ENCODE measurements at places on chromosomes 11 and 22.

DNA sequence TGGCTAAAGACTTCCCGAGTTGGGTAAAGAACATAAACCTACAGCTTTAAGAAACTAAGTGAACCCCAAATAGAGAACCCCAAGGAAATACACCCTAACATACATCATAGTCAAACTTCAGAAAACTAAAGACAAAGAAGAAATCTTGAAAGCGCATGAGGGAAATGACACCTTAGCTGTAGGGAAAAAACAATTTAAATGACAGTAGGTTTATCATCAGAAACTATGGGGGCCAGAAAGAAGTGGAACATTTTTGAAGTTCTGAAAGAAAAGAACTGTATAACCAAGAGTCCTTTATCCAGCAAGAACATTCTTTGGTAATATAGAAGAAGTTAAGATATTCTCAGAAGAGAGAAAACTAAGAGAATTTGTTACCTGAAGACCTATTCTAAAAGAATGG, 15.5 kb upstream of the OR2AT4 start:
- DNase-seq = no peak

DNA sequence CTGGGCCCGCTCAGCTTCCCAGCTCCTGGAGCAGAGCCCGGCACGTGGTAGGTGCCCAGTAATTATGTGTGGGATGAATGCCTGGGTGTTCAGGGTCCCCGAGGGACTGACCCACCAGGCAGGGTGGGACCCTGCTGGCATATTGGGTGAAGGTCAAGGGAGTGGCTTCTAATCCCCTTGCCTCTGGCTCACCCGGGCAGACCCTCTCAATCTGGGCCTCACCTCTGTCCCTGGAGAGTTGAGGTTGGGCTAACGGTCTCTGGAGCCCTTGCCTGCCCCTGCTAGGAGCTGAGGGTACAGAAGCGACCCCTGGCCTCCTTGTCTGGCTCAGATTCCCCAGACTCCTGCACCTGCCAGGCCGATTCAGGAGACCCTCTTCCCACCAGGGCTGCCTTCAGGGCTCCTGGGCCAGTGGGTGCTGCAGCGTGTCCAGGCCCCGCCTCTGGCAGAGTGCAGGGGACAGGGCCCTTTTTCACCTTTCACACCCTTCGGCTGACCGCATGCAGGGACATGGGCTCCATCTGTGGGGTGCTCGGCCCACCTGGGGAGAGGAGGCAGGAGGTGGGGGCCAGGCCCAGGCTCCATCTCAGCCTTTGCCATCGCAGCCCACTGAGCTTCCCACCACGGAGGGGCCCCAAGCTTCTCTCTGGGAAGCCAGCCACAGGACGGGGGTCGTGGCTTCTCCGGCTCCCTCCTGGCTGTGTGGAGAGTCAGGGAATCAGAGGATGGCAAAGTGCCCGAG, 3.8 kb upstream of the CTSD start:
- DNase-seq = no peak

- DNase-seq = no peak
These were observed 53.1 kb downstream of the FBXO7 start for GRCh38 chr22:32527756-32528155.

DNA sequence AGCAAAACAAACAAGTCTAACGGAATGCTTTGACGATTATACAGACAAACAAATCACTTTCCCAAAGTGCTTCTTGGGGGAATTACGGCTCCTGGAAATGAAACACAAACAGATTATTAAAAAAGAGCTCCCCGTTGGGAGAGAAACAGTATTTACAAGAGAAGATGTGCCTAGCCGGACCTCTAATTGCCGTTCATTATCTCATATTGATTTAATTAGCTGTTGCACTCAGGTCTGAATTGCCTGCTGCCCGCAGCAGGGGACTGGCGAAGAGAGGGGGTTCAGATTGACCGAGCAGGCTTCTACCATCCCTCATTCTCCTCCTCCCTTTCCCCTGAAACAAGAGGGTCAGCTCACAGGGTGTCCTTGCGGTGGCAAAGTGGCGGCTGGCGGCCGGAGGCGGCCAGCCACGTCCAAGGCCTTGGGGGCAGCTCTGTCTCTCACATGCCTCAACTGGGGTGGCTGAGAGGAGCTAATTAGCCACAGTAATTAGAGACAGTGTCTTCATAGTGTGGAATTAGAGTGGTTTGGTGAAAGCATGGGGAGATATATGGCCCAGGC, 295.1 kb downstream of the MIAT start:
- no peak for DNase-seq

- DNase-seq = no peak
These were observed 2.8 kb downstream of the GSC2 start for GRCh38 chr22:19147195-19147780.

GRCh38 chr11:99592266-99592665, 571.5 kb downstream of the CNTN5 start:
- no peak for DNase-seq

DNA sequence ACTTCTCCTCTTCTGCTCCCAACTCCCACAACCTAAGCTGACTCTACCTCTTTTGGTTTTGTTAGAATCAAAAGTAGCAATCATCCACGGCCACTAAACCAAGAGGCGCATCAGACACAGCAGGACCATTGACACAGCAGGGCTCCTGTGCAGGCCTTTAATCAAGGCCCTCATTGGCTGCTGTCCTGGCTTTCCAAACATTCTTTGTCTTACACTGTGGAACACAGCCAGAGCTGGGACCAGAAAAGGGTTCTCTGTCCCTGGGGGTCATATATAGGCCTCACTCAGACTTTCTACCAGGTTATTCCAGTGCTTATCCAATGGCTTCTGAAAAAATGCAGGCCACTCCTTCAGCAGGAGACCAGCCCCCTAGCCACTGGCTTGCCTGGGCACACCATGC, 212.7 kb upstream of the NTM start:
- DNase-seq = no peak

DNA sequence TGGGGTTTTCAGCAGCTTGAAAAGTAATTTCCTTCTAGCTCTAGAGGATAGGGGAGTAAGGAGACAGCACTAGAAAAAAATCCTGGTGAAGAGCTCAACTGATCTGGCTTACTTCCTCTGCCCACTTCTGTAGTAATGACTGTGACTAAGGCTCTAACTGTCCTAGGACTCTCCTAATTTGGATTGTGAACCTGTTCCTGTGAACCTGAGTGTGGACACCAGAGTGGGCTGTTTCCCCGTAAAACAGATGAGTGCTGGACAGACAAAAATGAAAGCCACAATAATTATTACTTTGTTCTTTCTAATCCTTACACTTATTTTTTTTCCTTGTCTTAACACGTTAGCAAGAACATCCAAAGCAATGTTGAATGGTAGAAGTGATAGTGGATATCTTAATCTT, 154.1 kb downstream of the AASDHPPT start:
- DNase-seq = no peak

GRCh38 chr11:12884751-12885318, 124.3 kb upstream of the RASSF10 start:
- no peak for DNase-seq

GRCh38 chr22:46499805-46500189, 37.6 kb downstream of the CELSR1 start:
- no peak for DNase-seq

DNA sequence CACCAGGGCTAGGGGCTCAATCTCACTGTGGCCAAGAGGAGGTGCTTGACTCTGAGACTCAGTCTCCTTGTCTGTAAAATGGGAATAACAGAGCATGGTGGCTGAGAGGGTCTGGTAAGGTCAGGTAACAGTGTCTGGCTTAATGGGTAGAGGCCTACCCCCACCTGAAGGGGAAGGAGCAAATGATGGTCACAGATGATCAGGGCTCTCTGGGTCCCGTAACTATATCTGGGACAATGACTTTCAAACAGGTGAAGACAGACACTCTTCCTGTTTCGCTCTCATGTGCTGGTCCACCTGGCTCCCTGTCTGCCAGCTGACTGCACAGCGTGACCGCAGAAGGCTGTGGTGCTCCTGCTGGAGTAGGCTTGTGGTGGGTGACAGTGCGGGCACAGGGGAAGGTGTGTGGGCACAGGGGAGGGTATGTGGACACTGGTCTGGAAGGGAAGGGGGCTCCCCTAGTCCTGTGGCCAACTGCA, 4.0 kb downstream of the A4GALT start:
- no peak for DNase-seq

GRCh38 chr22:47351836-47352579, 589.6 kb downstream of the TBC1D22A start:
- no peak for DNase-seq

DNA sequence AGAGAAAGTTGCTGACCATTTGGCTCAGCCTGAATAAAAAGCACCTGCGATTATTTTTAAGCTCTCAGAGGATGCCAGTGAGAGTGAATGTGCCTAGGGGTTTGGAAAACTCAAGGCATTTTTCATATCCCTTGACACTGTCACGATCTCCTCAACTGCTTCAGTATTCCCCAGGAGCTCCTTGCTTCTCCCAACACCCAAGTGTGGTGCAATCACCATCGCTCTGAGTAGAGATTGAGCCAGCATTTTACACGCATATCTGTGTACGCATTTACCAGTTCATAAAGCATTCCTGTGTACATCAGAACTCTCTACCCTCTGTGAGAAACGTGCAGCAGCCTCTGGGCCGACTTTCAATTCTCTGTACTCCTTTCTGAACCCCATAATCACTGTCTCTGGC, 1.3 kb downstream of the SRRD start:
- DNase-seq = no peak

GRCh38 chr22:47442821-47443220, 680.4 kb downstream of the TBC1D22A start:
- no peak for DNase-seq

DNA sequence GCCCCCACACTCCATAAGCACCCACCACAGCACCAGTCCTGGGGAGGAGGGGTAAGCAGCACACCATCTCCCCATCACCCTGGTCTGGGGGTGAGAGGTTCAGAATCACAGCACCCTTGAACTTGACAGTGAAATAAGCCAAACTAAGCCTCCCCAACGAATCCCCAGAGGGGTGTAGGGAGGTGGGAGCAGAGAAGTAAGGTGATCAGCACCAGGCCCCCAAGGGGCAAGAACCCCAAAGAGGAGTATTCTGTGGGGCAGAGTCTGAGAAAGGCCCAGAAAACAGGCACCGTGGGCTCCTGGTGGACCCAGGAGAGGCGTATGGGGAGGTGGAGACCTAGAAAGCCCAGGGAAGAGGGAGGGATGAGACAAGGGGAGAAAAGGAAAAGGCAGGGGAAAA, 30.9 kb downstream of the ARAP1 start:
- no peak for DNase-seq

GRCh38 chr11:43969543-43969942, 27.1 kb downstream of the C11orf96 start:
- no peak for DNase-seq

DNA sequence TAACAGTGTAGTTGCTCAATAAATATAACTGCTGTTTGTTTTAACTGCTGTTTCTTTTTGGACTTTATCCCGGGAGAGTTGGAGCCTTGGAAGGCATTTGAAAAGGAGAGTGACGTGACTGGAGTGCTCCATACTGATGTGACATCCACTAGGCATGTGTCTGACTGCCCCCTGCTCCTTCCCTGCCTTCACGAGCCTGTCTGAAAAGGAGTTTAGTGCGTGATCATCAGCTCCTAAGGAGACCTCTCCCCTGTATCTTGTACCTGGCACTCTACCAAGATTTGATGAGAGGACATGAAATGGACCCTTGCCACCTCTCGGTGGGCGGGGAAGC, 22.9 kb downstream of the ZBTB16 start:
- no peak for DNase-seq
